Left cardiac atrium (tissue), 4 donors: ENCODE measurements at places on chromosomes 4 and X.
A peak's percentile ranks its signal among the peaks of the same experiment; 100 is the strongest.

- DNase-seq = no peak
These were observed 24.1 kb upstream of the MTM1 start for GRCh38 chrX:150544222-150544787.

- DNase-seq = no peak
These were observed 230.7 kb downstream of the EVC2 start for GRCh38 chr4:5477613-5478012.

GRCh38 chrX:110985470-110985869 lies 110.5 kb upstream of the PAK3 start:
- DNase-seq = no peak

- DNase-seq = peak; percentile 85
These were observed at the start of gene WNK3 for GRCh38 chrX:54357414-54358377. Gene WNK3 (minus strand): TSS chrX:54358046.

- DNase-seq = no peak
These were observed 1100.2 kb upstream of the INTU start for GRCh38 chr4:126532527-126532926.

- no peak for DNase-seq
These were observed 621.3 kb upstream of the PCDH10 start for GRCh38 chr4:132527817-132528216.

- peak; percentile 57 for DNase-seq
These were observed 104.7 kb downstream of the MGST2 start for GRCh38 chr4:139770361-139770760.

- no peak for DNase-seq
These were observed 26.7 kb upstream of the SLC10A7 start for GRCh38 chr4:146548443-146548842.

DNA sequence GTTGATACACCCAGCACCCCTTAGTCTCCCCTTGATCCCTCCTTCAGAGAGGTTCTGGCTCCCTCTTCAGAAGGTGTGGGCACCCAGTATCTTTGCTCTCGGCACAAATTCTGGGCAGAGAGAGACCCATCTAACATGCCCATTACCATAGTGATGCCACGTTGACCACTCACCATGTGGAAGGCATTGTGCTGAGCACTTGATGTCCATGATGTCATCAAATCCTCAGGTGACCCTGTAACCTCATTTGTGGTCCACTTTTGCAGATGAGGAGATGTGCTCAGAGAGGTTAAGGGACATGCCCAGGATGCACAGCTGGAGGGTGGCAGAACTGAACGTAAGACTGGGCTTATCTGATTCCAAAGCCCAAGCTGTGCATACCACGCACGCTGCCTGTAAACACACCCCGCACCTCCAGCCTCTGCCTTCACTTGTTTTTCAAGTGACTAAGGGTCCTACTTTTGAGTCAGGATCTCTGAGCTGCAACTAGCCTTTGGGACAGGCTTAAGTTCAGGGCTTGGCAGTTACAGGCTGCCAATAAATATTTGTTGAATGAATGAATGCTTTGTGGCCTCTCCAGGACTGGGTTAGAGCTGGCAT lies 55.2 kb downstream of the HTRA3 start:
- DNase-seq = no peak

GRCh38 chr4:142614621-142615323 lies 231.3 kb downstream of the INPP4B start:
- DNase-seq = no peak

- no peak for DNase-seq
These were observed 1.8 kb upstream of the ZCCHC4 start for GRCh38 chr4:25310803-25311166.

DNA sequence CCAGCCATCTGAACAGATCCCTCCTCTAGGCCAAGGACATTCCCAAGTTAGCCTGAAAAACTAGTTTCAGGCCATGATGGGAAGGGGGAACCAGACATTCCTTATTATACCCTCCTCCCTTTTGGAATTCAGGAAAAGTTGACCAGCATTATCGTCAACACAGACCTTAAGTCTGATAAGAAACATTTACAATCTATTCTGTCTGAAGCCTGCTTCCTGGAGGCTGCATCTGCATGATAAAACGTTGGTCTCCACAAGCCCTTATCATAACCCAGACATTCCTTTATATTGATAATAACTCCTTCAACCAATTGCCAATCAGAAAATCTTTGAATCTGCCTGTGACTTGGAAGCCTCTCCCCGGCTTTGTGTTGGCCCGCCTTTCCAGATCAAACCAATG lies 44.3 kb downstream of the EFHC2 start:
- no peak for DNase-seq

GRCh38 chr4:183402771-183403170 lies 41.7 kb upstream of the CDKN2AIP start:
- DNase-seq = no peak

- no peak for DNase-seq
These were observed 195.7 kb downstream of the GPAT3 start for GRCh38 chr4:83731609-83732008.

DNA sequence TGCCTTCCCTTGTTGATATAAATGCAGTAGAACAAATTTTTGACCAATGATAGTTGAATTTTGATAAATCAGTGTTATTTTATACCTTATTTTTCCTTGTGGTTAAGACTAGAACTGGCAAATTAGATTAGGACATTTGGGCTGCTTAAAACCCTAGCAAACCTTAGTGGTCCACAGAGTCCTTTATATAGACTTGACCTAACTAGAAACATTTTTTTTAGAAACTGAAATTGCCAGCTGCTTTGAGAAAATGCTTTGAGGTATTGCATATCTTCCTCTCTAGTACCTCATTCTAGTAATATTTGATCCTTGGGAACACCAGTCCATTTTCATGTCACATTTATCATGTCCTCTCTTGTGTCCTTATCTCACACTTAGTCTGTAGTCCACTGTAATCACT lies 580.3 kb downstream of the FSTL5 start:
- no peak for DNase-seq

DNA sequence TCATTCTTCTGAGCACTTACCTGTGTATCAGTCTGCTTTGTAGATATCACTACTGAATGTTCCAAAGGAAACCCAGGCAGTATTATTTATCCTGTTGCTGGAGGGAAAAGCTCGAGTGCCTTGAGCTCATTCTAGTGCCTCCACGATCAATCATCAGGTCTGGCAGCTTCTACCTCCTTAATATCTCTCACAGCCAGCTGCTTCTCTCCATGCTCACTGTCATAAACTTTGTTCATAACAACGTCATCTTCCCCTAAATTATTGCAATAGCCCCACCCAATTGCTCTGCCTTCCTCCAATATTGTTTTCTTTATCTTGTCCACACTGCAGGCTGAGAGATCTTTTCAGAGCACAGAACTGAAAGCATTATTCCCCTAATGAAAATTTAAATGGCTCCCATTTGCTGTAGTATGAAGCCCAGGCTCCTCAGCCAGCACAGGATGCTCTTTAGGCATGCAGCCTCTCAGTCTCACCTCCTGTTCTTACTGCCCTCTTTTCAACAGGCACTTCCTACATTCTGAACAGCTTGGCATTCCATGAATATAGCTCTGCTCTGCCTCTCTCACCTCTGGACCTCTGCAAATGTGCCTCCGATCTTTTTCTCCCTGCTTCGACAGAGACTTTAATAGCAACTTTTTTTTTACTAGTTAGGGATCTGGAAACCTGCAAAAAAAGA lies 504.2 kb upstream of the IGFBP7 start:
- DNase-seq = no peak

- no peak for DNase-seq
These were observed 89.3 kb downstream of the APBB2 start for GRCh38 chr4:41124916-41125548.

- no peak for DNase-seq
These were observed 92.9 kb upstream of the USP38 start for GRCh38 chr4:143091862-143092261.

- no peak for DNase-seq
These were observed at the start of gene CHRNA9 for GRCh38 chr4:40334591-40335524. Gene CHRNA9 (plus strand): TSS chr4:40335333. CDS start chr4:40335468, 135 bp downstream.

DNA sequence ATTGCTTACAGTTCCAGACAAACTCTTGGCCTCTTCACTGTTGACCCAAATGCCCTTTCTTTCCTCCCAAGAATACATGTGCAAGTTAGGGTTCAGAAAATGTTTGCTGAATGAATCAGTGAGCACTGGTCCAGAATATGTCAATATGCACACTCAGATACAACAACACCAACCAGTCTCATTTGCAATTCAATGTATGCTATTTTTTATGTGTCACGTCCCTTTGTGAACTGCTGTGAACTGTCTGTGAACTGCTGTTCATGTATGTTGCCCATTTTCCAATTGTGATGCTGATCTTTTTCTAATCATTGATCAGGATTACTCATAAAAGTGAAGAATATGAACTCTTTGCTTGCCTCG lies 17.8 kb downstream of the GAB3 start:
- DNase-seq = no peak

GRCh38 chr4:71187404-71188155 lies 151.2 kb upstream of the SLC4A4 start:
- peak; percentile 35 for DNase-seq

DNA sequence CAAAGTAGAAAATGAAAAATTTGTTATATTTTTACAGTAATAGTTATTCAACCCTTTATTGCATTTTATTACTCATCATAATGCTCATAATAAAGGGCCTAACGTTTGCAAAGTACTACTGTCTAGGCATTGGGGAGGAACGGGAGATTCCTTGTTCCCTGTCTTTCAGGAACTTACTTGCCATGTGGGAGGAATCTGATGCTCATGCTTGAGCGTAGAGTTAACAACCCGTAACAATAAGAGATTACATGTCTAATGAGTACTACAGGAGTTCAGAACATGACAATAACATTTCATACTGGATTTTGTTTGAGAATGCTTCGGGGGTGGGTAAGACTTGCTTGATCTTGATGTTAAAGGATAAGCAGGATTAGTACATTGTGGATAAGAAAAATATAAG lies 2.9 kb downstream of the CCSER1 start:
- DNase-seq = no peak

DNA sequence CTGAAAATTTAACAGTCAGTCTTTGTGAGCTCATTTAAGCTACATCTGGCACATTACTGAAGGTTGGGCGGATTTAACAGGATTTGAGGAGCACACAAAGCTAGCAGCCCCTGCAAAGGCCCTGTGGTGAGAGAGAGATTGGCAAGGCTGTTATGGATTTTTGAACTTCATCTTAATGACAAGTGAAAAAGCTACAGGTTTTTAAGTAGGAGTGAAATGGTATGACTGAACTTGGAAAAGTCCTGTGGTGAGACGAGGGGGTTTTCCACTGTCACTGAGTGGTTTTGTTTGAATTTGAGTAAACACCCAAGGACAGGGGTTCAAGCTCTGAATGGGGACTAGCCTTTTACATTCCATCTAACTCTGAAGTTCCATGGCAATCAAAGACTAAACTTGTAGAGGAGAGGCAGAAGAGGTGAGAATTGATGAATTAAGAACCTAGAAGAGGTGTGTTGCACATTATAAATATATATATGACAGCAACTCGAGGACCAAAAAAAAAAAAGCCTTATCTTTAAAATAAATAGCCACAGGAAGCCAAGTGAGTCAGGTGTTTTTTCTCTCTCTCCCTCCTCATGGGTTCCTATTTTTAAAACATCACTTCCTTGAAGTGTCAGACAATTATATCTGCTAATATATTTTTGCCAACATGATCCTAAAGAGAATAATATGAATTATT lies 47.8 kb upstream of the CLNK start:
- DNase-seq = no peak

DNA sequence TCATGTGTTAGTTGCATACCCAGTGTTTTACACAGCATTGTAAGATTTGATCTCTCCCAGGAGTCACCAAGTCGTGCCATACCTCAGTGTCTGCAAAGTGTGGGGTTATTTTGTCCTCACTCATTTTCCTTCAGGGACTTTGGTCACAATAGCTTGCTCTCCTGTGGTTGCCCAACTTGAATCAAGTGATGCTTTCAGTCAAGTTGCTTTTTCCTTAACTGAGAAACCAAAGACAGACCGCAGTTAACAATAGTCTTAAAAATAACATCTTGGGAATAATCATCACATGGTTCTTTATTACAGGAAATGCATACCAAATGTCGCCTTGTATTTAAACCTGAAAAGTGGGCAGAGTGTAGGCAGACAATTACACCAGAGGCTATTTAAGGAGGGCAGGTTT lies 44.5 kb upstream of the NDP start:
- DNase-seq = no peak

GRCh38 chr4:158201322-158201721 lies 9.0 kb upstream of the TMEM144 start:
- no peak for DNase-seq

GRCh38 chr4:132737344-132737743 lies 411.8 kb upstream of the PCDH10 start:
- DNase-seq = no peak

DNA sequence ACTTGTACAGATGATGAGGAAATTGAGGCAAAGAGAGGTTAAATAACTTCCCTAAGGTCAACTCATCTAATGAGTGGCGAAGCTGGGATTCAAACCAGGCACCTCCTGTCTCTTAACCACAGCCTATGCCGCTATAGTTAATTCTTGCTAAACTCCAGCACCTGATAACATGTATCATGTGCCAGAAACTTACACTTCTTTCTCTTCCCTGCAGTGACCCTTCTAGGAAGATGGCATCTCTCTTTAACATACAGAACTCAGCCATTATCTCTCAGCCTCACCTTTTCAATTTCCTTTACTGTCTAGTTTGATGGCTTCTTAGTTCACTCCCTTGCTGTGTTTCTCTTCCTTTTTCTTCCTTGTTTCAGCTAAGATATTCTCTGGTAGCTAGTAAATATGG lies 2.5 kb downstream of the VBP1 start:
- no peak for DNase-seq

GRCh38 chrX:20361081-20361889 lies 94.6 kb upstream of the RPS6KA3 start:
- DNase-seq = no peak

DNA sequence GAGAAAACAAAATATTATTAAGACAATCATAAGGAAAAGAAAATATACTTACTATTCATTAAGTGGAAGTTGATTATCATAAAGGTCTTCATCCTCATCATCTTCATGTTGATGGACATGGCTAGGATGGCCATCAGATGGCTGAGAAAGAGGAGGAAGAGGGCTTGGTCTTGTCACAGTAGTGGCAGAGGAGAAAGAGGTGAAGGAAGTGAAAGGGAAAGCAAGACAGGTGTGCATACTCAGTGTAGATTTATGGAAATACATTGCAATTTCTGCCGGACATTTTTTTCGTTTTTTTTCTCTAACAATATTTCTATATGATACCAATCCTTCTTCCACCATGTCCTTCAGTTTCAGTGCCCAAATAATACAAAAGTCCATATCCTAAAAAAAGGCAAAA lies 1409.8 kb downstream of the PCDH7 start:
- no peak for DNase-seq

DNA sequence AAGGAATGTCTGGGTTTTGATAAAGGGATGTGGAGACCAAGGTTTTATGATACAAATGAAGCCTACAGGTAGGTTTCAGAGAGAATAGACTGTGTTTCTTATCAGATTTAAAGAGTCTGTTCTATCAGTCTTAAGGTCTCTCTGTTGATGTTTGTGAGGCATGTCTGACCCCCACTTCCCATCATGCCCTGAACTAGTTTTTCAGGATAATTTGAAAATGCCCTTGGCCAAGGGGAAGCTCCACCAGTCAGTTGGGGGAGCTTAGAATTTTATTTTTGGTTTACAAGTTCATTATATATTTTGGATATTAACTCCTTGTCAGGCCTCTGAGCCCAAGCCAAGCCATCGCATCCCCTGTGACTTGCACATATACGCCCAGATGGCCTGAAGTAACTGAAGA lies 18.6 kb downstream of the C4orf51 start:
- no peak for DNase-seq

GRCh38 chr4:4170596-4171150 lies 56.1 kb downstream of the OTOP1 start:
- no peak for DNase-seq

GRCh38 chr4:159455675-159456237 lies 352.9 kb downstream of the RAPGEF2 start:
- DNase-seq = no peak

- DNase-seq = no peak
These were observed 507 bp downstream of the LIN54 start for GRCh38 chr4:83010111-83010521.
